ENCODE measurements at places on chromosomes 5 and 9. TPM values are rescaled to one million over a fixed set of nuclear protein-coding genes. Genes with fewer than 3 reads are reported as not detected.

The ANKRD18B gene
- not detected for total RNA-seq

DNA sequence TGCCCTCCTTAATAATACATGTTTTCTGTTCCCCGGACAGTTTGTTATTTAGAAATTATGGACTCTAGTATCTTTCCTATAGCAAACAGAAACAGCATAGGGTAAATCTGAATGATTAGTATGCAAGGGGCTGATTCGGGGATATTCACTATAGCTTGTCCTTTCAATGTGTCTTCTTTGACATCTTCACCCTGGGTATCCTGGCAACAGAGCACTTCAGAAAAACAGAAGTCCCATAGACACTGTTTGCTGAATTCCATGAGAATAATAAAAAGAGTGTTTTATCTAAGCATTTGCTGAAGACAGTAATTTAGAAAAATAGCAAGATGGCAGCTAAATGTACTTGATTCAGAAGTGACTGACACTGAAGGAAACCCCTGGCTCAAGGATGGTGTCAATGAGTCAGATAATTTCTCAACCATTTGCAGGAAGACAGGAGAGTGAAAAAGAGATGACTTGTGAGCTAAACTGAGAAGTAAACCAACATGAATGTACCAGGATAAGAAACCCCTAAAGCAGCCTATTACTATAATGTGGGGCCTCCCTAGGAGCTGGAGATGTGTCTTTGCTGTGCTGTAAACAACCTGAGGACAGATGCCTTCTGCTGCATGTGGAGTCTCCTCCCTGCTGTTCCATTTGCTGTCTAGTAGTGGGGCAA, 246.2 kb downstream of the MAN2A1 start:
- H3K27ac ChIP-seq, result no peak overlapping the region
- no peak for DNase-seq

The TTC39B gene
- 8.6 TPM for total RNA-seq

DNA sequence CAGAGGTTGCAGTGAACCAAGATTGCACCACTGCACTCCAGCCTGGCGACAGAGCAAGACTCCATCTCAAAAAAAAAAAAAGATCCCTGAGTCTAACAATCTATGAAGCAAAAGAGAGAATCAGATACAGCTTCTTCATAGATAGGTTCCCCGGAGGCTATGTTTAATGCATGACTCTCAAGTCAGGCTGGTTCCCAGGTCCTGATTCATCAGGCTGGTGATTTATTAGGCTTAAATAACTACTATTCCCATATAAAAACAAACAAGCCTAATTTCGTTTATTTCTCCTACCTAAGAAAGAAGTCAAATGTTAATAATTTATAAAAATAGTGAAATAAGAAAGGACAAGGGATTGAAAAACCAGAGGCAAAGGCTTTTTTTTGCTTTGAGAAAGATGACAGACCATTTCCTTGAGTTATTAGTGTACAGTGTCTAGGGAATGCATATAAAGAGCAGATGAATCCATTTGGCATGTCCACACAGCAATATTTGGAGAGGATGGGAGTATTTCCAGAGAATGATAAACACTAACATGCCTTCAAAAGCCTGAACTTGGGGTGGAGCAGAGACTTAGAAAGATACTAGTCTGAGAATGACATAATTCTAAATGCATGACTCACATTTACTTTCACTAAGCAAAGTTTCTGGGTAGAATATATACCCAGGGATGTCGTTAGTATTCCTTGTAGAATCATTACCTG, 115.3 kb downstream of the NREP start:
- no peak overlapping the region for H3K27ac ChIP-seq
- H3K36me3 ChIP-seq, result no peaks in the 10 kb centered on the region
- DNase-seq, result no peak

- no peaks in the 10 kb centered on the region for H3K27me3 ChIP-seq
- no peak overlapping the region for H3K27ac ChIP-seq
- no peaks in the 10 kb centered on the region for H3K36me3 ChIP-seq
- DNase-seq, result no peak
- no peak overlapping the region for H3K4me3 ChIP-seq
- H3K4me1 ChIP-seq, result peaks cover 15% of the 10 kb centered on the region
These were observed 22.6 kb downstream of the CCNJL start for GRCh38 chr5:160289721-160290120.

The UNC13B gene
- total RNA-seq, result 22.2 TPM

DNA sequence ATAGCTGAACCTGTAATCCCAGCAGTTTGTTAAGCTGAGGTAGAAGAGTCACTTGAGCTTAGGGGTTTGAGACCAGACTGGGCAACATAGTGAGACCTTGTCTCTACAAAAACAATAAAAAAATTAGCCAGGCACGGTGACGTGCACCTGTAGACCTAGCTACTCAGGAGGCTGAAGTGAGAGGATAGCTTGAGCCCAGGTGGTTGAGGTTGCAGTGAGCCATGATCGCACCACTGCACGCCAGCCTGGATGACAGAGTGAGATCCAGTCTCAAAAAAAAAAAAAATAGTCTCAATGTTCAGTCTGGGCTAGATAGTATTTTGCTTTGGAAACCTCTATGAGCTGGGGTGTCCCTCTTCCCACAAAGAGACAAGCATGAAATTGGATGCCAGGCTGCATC, 51.9 kb upstream of the IQGAP2 start:
- no peaks in the 10 kb centered on the region for H3K36me3 ChIP-seq
- H3K27me3 ChIP-seq, result no peaks in the 10 kb centered on the region
- no peaks in the 10 kb centered on the region for H3K4me1 ChIP-seq
- no peak overlapping the region for H3K27ac ChIP-seq
- DNase-seq, result no peak

The PNPLA7 gene
- 11.4 TPM for total RNA-seq

- no peak overlapping the region for H3K27ac ChIP-seq
- no peaks in the 10 kb centered on the region for H3K4me1 ChIP-seq
- no peak overlapping the region for H3K4me3 ChIP-seq
- no peak for DNase-seq
- H3K36me3 ChIP-seq, result no peaks in the 10 kb centered on the region
- H3K27me3 ChIP-seq, result no peaks in the 10 kb centered on the region
These were observed 60.2 kb upstream of the DMAC1 start for GRCh38 chr9:7859701-7860334.

- no peak overlapping the region for H3K4me3 ChIP-seq
- peaks cover 21% of the 10 kb centered on the region for H3K4me1 ChIP-seq
- no peak overlapping the region for H3K27ac ChIP-seq
- DNase-seq, result peak; percentile 35
- no peaks in the 10 kb centered on the region for H3K36me3 ChIP-seq
- no peaks in the 10 kb centered on the region for H3K27me3 ChIP-seq
These were observed 89.9 kb downstream of the SIL1 start for GRCh38 chr5:139108063-139108824.

GRCh38 chr5:160497878-160498277, 76.2 kb downstream of the PTTG1 start:
- H3K4me3 ChIP-seq, result no peak overlapping the region
- no peak overlapping the region for H3K27ac ChIP-seq
- no peaks in the 10 kb centered on the region for H3K36me3 ChIP-seq
- DNase-seq, result no peak
- no peaks in the 10 kb centered on the region for H3K4me1 ChIP-seq
- H3K27me3 ChIP-seq, result no peaks in the 10 kb centered on the region

GRCh38 chr5:103624035-103624480, 61.5 kb upstream of the NUDT12 start:
- H3K27me3 ChIP-seq, result no peaks in the 10 kb centered on the region
- peaks cover 4% of the 10 kb centered on the region for H3K4me1 ChIP-seq
- no peak overlapping the region for H3K4me3 ChIP-seq
- no peak overlapping the region for H3K27ac ChIP-seq
- no peaks in the 10 kb centered on the region for H3K36me3 ChIP-seq

The ENTREP1 gene
- total RNA-seq, result 25.4 TPM

- H3K4me1 ChIP-seq, result no peaks in the 10 kb centered on the region
- no peak for DNase-seq
- no peaks in the 10 kb centered on the region for H3K36me3 ChIP-seq
These were observed 20.4 kb upstream of the EXOC3 start for GRCh38 chr5:422323-423232.

GRCh38 chr9:129334105-129334935, 156.3 kb upstream of the IER5L start:
- H3K4me1 ChIP-seq, result peaks cover 19% of the 10 kb centered on the region
- DNase-seq, result peak; percentile 95
- no peaks in the 10 kb centered on the region for H3K27me3 ChIP-seq
- H3K4me3 ChIP-seq, result no peak overlapping the region

GRCh38 chr9:3511551-3511950, 14.2 kb downstream of the RFX3 start:
- H3K36me3 ChIP-seq, result no peaks in the 10 kb centered on the region
- no peaks in the 10 kb centered on the region for H3K4me1 ChIP-seq
- no peak overlapping the region for H3K27ac ChIP-seq
- no peaks in the 10 kb centered on the region for H3K27me3 ChIP-seq

All from ovary (tissue), 10 donors.